ENCODE measurements at places on chromosomes 2 and 18.

- DNase-seq: no peak
- no peak overlapping the region for H3K4me3 ChIP-seq
- H3K27me3 ChIP-seq: no peaks in the 10 kb centered on the region
- H3K36me3 ChIP-seq: no peaks in the 10 kb centered on the region
- H3K27ac ChIP-seq: no peak overlapping the region
- no peaks in the 10 kb centered on the region for H3K4me1 ChIP-seq
Measured at GRCh38 chr18:6741232-6741663, 11.7 kb downstream of the ARHGAP28 start.

DNA sequence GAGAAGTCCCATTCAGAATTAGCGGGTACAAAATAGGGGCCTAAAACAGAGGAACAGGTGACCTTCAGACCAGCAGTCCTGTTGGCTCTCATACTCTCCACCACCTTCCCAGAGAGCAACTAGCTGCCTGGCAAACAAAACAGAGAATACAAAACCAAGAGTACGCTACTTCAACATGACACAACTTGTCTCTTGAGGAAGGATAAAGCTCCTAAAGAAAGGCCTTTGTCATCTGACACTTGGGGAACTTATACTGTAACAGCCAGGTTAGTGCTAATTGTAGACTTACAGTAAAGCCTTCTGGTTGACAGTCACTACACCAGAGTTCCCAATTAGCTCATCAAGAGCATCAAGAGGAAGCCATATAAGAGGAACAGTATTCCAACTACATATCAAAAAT is 282.1 kb upstream of the NT5C1B start:
- no peak for DNase-seq
- H3K27me3 ChIP-seq: no peaks in the 10 kb centered on the region
- no peak overlapping the region for H3K4me3 ChIP-seq
- H3K27ac ChIP-seq: no peak overlapping the region
- no peaks in the 10 kb centered on the region for H3K36me3 ChIP-seq
- no peaks in the 10 kb centered on the region for H3K4me1 ChIP-seq

- DNase-seq: no peak
- peaks cover 7% of the 10 kb centered on the region for H3K27me3 ChIP-seq
- H3K36me3 ChIP-seq: no peaks in the 10 kb centered on the region
- no peak overlapping the region for H3K4me3 ChIP-seq
Measured at GRCh38 chr2:37764739-37765138, 93.3 kb upstream of the CDC42EP3 start.

DNA sequence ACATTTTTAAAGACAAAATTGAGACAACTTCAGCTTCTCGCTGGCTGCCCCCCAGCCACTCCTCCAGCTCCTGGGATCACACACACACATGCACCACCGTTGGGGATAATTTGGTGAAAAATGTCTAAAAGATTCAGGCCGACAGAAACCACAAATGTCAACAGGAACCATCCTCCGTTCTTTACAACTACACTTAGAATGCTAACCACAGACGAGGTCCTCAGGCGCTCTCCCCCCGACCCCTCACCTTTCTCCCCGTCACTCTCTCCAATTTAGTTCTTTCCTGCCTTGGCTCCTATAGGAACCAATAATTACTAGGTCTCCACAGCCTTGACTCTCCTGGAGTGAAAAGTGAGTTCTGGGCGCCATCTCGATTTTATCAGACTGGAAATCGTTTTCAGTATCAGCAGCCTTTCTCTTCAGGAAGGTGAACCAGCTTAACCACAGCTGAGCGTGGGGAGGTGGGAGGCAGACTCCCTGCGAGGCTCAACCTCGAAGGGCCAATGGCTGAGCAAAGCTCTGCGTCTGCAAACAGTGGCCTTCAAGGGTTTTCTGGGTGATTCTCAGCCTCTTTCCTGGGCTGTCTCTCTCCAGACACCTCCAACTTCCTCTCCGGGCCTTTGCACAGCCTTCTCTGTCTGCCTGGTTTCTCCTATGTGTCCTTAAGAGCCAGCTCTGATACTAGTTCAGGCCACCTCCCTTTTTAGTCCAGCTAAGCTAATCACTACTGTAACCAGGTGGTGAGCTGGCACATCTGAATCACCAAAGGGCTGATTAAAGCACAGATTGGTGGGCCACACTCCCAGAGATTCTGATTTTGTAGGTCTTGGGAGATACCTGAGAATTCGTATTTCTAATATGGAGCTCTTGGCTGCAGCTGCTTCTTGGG is 115.7 kb upstream of the COPS8 start:
- peak overlapping the region; percentile 71 for H3K4me3 ChIP-seq
- H3K4me1 ChIP-seq: peaks cover 35% of the 10 kb centered on the region
- no peaks in the 10 kb centered on the region for H3K36me3 ChIP-seq
- DNase-seq: peak; percentile 33

- H3K4me1 ChIP-seq: no peaks in the 10 kb centered on the region
- no peak overlapping the region for H3K4me3 ChIP-seq
- DNase-seq: no peak
- no peak overlapping the region for H3K27ac ChIP-seq
Measured at GRCh38 chr2:215529271-215529670, 93.4 kb upstream of the FN1 start.

DNA sequence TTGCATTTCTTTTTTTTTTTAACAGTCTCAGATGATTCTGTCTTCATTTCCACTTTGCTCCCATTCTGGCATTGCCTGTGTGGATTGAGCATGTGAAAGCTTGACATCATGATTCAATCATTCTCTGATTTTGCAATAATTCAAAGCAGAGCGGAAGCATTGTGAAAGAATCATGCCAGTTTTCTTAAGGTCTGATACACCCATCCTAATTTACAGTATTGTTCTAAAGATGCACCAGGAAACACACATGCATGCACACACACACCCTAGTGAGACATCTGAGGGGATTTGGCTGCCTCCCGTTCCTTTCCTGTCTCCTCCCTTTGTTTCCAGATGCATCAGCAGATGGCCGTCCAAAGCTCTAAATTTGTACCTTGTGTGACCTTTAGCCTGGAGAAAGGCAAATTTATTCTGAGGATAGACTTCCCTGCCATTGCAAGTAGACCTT is 97.3 kb downstream of the FMNL2 start:
- H3K36me3 ChIP-seq: no peaks in the 10 kb centered on the region
- H3K4me1 ChIP-seq: peaks cover 1% of the 10 kb centered on the region
- H3K27me3 ChIP-seq: no peaks in the 10 kb centered on the region
- no peak for DNase-seq

DNA sequence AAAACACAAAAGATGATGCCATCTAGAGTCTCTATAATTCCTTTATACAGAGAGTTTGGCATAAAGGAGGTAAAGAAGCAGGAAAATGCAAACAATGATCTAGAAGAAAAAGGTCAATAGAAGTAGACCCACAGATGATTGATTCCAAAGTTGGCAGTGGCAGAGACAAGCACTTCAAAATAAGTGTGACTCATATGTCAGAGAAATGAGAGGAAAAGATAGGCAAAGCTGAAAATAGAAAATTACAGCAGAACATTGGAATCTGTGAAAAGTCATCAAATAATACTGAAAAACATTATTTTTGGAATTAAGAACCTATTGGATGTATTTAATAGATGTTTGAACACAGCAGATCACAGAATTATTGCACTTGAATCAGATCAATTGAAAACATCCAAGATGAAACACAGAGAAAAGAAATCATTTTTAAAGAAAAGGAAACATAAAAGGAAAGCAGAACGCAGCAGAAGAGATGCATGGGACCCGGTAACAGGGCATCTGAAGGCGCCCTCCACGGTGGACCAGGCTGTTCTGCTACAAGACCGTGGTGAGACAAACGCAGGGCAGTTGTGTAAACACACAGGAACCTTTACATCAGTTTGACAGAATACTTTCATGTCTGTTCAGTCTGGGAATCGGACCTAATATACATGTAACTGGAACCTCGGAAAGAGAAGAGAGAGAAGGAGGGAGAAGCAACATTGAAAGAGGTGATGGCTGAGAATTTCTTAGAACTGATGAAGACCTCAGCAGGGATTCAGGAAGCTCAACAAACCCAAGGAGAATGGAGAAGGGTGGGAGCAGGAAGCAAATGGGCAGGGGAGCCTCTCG is 74.6 kb upstream of the GPC1 start:
- no peak overlapping the region for H3K27ac ChIP-seq
- DNase-seq: no peak
- no peaks in the 10 kb centered on the region for H3K4me1 ChIP-seq
- no peaks in the 10 kb centered on the region for H3K27me3 ChIP-seq
- no peak overlapping the region for H3K4me3 ChIP-seq

GRCh38 chr2:10971888-10972260 is 60.1 kb downstream of the KCNF1 start:
- H3K27ac ChIP-seq: no peak overlapping the region
- H3K4me1 ChIP-seq: peaks cover 2% of the 10 kb centered on the region
- H3K4me3 ChIP-seq: no peak overlapping the region
- H3K27me3 ChIP-seq: peaks cover 18% of the 10 kb centered on the region

DNA sequence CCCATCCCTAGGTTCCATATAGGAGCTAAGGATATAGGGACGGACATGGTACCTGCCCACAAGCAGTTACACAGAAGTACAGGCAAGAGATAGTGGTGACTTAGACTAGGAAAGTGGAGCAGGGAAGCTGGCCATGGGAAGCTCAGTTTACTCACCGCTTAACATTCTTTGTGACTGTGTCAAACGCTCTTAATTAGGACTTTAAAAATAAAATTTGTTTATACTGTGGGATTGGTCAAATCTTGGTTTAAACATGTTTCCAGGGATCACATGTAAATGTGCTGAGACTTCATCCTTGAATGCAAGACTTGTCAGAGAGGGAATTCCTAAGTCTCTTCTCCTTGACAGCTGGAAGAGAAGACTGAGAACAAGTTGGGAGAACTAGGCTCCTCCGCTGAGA is 107.3 kb downstream of the MTCL1 start:
- H3K27ac ChIP-seq: no peak overlapping the region
- no peaks in the 10 kb centered on the region for H3K27me3 ChIP-seq
- H3K36me3 ChIP-seq: no peaks in the 10 kb centered on the region
- no peak for DNase-seq
- H3K4me3 ChIP-seq: no peak overlapping the region
- H3K4me1 ChIP-seq: no peaks in the 10 kb centered on the region

- H3K4me1 ChIP-seq: peaks cover 14% of the 10 kb centered on the region
- no peak overlapping the region for H3K27ac ChIP-seq
- no peak overlapping the region for H3K4me3 ChIP-seq
Measured at GRCh38 chr2:174670446-174670845, 72.8 kb upstream of the WIPF1 start.

DNA sequence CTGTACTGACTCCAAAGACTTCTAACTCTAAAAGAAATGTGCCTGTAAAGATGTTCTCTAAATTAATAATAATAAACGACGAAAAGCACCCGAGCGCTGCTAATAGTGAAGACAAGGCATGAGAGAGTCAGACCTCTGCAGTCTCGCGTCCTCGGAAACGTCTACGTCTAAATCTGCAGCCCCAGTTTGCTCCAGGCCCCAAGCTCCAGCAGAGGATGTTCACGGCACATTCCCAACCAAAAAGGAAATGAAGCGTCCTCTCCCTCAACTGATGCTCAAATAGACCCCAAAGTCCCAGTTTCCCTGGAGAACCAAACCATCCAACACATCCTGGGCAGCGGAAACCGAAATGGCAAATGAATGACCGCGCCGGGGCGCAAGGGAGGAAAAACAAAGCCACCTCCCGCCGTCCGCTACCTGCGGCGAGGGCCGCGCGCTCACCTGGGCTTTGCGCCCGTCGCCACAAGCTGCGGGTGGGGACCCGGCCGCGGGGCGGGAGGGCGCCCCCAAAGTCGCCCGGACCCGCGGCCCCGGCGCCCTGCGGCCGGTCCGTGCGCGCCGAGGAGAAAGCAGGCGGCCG is 47.1 kb upstream of the CCDC150 start:
- H3K36me3 ChIP-seq: no peaks in the 10 kb centered on the region
- no peak overlapping the region for H3K27ac ChIP-seq
- H3K4me1 ChIP-seq: peaks cover 7% of the 10 kb centered on the region
- DNase-seq: no peak
- peak overlapping the region; percentile 77 for H3K4me3 ChIP-seq

DNA sequence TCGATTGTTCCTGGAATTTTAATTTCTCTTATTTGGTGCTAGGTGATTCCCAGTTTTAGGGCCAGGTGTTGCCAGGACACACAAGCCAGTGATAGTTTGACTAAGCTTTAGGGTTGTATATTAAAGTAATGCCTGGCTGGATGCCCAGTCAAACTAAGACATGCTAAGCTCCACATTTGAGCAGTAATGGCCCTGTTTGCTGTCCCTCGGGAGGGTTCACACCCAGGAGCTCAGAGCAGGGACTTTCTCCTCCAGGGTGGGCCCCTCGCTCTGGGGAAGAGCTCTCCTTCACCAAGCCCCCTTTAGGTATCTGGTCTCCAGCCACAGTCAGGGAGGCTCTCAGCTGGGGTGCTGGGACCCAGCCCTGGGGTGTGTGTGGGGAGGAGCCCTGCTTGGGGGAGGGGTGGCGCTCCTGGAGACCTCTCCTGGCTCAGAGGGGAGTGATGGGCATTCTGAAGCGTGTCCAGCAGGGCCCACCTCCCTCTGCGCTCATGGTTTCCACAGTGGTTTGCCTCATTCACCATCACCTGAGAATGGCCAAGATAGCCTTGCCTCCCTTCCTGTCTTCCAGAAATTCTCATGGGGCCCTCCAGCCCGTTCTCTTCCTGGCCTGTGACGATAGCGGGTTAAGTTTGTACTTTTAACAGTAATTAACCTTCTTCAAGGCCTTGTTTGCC is 31.7 kb downstream of the INPP4A start:
- peaks cover 4% of the 10 kb centered on the region for H3K36me3 ChIP-seq
- no peak overlapping the region for H3K4me3 ChIP-seq
- no peak overlapping the region for H3K27ac ChIP-seq
- peaks cover 91% of the 10 kb centered on the region for H3K4me1 ChIP-seq

GRCh38 chr18:67260841-67261240 is 255.7 kb downstream of the DSEL start:
- no peak overlapping the region for H3K27ac ChIP-seq
- peaks cover 24% of the 10 kb centered on the region for H3K4me1 ChIP-seq
- peaks cover 2% of the 10 kb centered on the region for H3K27me3 ChIP-seq
- H3K36me3 ChIP-seq: no peaks in the 10 kb centered on the region
- no peak overlapping the region for H3K4me3 ChIP-seq

DNA sequence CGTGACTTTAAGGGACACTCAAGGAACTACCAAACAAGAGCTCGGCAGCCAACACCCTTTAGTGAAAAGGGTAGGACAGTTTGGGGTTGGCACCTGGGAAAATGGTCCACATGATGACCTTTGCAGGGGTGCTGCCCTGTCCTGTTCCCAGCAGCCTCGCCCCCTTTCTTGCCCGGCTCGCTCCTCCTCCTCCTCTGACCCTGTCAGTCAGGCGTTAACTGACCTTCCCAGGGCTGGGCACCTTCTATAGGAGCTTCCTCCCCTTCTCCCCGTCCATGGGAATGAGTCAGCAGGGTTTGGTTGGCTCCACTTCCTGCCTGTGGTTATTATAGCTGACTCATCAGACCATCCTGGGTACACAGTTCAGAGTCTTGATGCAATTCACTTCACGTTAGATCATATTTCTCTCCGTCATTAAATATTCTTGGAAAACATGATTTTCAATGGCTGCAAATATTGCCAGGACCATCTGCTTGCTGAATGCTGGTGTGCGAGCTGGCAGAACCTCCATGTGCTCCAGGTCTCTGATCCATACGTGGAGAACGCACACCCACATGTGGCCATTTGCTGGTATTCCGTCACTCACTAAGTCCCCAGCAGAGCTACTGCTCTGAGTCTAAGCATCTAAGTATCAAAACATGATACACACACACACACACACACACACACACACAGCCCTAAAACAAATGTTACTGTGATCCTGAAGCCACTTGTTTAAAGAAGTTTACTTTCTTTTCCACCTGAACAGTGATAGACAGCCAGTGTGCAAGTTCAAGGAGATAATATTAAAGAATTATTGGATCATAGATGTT is 185.0 kb downstream of the ANAPC1 start:
- H3K4me3 ChIP-seq: peak overlapping the region; percentile 35
- H3K4me1 ChIP-seq: peaks cover 43% of the 10 kb centered on the region
- peaks cover 2% of the 10 kb centered on the region for H3K36me3 ChIP-seq

- H3K27me3 ChIP-seq: no peaks in the 10 kb centered on the region
- no peak overlapping the region for H3K4me3 ChIP-seq
- H3K4me1 ChIP-seq: no peaks in the 10 kb centered on the region
- DNase-seq: no peak
- H3K27ac ChIP-seq: no peak overlapping the region
Measured at GRCh38 chr2:3345621-3346020, 32.0 kb downstream of the EIPR1 start.

Measured in activated T-helper 2 cell treated with anti-CD3 and anti-CD28 coated beads, Interferon-gamma antibody, Interleukin-2, Interleukin-4, amounts not matched to agents 10 μg/mL and 5 μg/mL and 100 μg/mL, durations not matched to agents 14 hours and 24 hours and 36 hours (primary cell).